Right renal pelvis (tissue), 4 donors: ENCODE measurements at places on chromosomes 1 and 21. TPM values are rescaled to one million over a fixed set of nuclear protein-coding genes. Genes with fewer than 3 reads are reported as not detected.

PTAFR gene
- polyA plus RNA-seq, result 3.9 TPM

MATN1 gene
- polyA plus RNA-seq, result 0.24 TPM

C1orf94 gene
- 0.10 TPM for polyA plus RNA-seq

AIRE gene
- 0.28 TPM for polyA plus RNA-seq

AMY1B gene
- not detected for polyA plus RNA-seq

TTC39A gene
- polyA plus RNA-seq, result 6.5 TPM

DNA sequence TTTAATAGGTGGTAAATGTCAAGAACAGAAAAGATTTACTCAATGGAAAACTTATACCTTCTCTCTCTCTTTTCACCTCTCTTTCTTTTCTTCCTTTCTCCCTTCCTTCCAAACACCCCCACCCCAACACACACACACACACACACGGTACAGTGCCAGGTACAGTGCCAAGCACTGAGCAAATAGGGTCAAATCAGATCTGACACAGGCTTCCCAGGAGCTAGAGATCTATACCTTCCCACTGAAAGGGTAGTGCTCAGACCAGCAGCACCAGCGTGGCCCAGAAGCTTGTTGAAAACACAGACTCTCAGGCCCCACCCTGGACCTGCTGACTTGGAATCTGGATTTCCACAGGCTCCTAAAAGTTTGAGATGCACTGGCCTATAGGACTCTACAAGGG, 31.9 kb downstream of the IRF2BP2 start:
- DNase-seq, result no peak

- no peak for DNase-seq
Measured at GRCh38 chr1:185049670-185050069, 4.3 kb downstream of the RNF2 start.

GRCh38 chr1:83024251-83024767, 974.6 kb downstream of the TTLL7 start:
- no peak for DNase-seq

- DNase-seq, result no peak
Measured at GRCh38 chr1:35187816-35188342, 5.1 kb downstream of the SFPQ start.

- DNase-seq, result no peak
Measured at GRCh38 chr1:5917281-5917590, 75.0 kb downstream of the NPHP4 start.

- no peak for DNase-seq
Measured at GRCh38 chr1:205810448-205811157, 2.4 kb downstream of the SLC41A1 start.

- no peak for DNase-seq
Measured at GRCh38 chr1:14666373-14666772, 67.9 kb downstream of the KAZN start.

DNA sequence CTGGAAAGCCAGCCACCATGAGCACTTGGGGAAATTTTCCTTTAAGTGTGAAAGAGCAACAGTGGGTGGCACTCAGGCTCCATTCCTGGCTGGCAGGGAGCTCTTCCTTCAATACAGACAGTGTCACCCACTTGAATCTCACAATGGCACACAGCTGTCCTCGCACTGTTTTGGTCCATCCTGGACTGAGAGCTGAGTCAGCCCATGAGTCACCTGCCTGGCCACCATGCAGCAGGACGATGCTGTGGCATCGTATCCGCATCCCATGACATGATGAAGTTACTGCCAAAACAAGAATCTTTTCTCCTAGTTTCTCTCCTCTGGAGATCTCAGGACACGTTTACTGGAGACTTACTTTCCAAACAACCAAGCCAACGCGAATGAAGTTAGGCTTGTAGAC, 6.0 kb downstream of the TMPRSS2 start:
- DNase-seq, result no peak

DNA sequence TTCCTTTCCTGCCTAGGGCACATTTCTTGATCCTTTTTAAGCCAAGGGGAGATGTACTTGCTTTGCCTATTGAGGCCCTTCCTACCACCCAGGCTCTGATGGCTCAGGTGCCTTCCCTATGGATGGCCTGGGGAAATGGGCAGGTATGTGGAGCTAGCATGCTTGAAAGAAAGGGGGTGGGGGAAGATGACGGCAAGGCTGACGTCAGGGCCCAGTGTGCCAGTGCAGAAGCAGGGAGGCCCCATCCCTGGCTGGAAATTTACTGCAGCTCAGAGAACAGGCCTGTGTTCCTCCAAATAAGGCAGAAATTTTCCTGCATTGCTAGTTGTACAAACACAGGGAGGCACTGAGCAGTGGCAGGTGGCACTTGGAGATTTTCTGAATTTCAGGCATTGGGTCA, 453.2 kb upstream of the VAMP3 start:
- no peak for DNase-seq

DNA sequence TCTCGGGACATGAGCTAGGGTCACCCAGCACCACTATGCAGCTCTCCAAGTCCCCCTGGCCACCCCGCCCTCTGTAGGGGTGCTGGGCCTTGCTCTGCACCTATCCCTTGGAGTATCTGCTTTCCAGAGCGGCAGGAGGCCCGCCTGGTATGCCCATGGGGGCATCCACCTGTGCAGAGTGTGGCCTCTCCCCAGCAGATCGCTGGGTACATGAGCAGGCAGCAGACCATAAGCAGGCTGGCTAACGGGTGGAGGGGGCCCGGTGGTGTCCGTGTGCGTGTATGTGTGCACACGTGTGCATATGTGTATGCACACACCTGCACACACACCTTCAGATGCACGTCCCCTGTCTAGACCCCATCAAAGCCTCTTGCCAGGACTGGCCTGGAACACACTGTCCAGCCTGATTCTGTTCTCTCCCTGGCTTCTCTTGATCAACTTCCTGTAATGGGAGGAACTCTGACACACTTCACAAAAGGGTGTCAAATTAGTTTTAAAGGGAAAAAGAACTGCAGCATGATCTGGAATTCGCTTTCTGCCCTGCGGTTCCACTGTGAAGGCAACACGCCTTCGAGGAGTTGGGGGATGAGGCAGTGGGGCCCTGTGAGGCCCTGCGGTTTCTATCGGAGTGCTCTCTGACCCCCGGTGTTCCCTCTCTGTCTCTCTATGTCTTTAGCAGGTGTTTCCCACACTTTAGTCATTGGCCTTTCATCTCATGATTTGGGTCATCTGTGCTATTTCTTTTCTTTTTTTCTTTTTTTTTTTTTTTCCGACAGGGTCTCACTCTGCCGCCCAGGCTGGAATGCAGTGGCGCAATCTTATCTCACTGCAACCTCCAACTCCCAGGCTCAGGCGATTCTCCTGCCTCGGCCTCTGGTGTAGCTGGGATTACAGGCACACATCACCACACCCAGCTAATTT, 17.2 kb upstream of the NPHP4 start:
- no peak for DNase-seq

DNA sequence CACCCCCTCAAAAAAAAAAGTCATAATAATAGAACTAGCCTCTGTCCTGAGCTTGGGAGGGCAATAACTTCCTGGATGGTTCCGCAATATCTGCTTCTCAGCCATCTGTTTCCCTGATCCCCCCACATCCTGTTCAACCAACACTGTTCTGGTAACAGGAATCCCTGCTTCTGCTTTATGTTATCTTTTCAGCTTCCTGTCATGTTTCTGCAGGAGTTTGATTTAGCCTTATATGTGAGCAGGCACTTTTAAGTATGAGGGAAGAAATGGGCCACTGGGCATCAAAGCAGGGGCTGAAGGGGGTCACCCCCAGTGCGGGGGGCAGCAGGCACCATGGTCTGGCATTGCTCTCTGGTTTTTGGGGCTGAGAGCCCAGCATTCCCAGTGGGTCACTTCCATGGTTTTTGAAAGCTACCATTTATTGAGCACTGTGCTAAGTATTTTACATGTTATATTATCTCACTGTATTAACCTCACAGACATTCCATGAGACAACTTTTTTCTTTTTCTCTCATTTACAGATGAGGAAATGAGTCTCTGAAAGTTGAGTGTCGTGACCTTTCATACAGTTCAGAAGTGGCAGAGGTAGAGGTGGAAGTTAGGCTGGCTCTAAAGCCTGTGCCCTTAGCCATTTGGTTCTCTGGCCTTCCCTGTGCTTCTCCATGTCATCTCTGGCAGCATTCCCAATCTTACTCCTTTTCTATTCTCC, 61.9 kb downstream of the DNTTIP2 start:
- DNase-seq, result no peak

GRCh38 chr1:41344708-41345159, 16.5 kb upstream of the FOXO6 start:
- DNase-seq, result no peak

- DNase-seq, result no peak
Measured at GRCh38 chr1:99644279-99645004, 1.5 kb upstream of the PALMD start.

GRCh38 chr21:33801424-33802405, 113.9 kb downstream of the ATP5PO start:
- no peak for DNase-seq

GRCh38 chr1:115717541-115717940, 51.0 kb downstream of the CASQ2 start:
- no peak for DNase-seq

- DNase-seq, result no peak
Measured at GRCh38 chr1:56435434-56436262, 143.7 kb downstream of the PLPP3 start.

GRCh38 chr1:159829273-159829634, 2.6 kb downstream of the SLAMF8 start:
- DNase-seq, result no peak

GRCh38 chr1:18816808-18817207, 42.7 kb downstream of the TAS1R2 start:
- no peak for DNase-seq

DNA sequence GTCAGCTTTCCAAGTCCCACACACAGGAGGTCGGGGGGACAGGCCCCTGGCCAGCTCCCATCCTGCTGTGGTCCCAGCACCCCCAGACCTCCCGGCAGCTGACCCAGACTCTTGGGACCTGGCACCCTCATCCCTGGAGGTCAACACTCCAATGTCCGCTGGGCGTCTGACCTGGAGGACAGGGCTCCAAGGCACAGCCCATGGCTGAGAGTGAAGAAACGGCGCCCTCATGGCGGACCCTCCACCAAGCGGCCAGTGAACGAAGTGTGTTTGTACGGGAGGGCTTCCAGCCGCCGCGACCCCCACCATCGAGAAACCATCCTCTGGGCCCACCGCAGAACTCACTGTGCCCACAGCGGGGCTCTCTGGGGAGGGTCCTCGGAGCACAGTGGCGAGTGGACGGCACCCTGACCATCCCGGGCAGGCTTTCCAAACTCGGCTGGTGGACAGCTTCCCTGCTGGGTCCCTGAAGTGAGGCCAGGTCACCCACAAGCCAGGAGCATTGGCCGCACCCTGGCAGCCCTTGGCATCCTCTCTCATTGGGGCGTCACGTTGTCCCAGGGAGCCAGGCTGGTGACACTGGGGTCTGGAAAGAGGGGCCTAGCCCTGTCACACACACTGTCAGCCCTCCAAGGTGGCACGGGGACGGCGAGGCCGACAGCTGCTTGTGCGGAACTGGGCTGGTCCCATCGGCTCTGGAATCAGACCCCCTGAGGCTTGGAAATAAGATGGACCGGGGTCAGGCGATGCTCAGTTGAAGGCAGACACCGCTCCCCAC, 47.8 kb upstream of the COL6A2 start:
- no peak for DNase-seq

- DNase-seq, result no peak
Measured at GRCh38 chr1:210633636-210634035, 304.9 kb downstream of the HHAT start.

DNA sequence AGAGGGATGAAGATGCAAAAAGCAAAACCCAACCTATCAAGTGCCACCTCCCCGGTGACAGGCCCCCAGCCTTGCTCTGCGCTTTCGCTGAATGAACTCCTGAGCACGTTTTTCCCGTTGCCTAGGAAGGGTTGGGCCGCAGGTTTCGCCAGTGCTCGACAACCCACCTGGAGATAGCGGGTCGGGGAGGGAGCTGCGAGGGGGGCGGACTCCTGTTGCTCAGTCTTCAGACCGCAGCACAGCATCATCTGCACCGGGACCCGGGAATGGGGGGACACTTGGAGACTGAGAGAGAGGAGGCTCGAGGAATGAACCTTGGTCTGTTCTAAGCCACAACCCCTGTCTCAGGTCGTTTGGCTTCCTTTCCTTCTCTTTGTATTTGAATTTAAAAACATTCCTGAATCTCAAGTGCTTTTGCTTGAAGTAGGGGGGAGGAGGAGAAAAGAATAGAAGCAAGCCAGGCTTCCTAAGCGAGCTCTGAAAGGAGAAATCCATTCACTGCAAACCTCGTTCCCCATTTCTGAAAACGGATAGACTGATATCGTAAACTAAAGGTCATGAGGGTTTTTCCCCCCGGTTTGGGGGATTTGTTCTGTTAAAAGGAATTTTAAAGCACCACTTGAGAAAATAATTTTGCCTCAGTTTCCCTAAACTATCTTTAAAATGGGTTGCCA, 1.2 kb downstream of the AK5 start:
- no peak for DNase-seq

DNA sequence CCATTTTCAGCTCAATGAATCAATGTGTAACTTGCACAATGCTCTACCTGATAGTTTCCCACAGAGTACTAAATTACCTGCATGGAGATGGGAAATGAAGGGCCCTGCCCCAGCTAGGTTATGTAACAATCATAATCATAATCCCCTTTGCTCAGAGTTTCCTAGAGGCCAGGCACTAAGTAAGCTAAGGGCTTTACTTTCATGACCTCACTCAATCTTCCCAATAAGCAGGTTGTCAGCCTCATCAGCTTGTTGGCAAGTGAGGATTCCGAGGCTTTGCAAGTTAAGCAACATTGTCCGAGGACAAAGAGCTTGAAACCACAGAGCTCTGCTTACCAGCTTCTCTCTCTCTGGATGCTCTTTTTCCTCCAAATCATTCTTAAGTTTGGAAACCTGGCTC, 64.1 kb upstream of the NTPCR start:
- no peak for DNase-seq

DNA sequence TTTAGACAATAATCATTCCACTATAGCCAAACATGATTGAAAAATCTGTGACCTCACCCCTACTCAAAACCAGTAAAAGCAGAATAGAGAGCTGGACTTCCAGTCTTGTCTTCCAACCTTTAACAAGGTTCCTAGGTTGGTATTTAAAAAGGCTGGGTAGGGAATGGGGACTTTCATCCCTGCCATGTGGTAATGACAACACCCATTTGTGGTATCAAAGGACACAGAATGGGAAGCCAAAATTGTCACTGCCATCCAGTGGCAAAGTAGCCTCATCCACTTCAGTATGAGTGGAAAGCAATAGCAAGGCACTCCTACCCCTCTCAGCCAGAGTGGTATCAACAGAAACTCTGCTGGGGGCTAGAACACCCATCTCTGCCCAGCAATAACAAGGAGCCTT, 33.9 kb downstream of the UCHL5 start:
- no peak for DNase-seq
